ENCODE measurements at places on chromosomes 5 and 9.

DNA sequence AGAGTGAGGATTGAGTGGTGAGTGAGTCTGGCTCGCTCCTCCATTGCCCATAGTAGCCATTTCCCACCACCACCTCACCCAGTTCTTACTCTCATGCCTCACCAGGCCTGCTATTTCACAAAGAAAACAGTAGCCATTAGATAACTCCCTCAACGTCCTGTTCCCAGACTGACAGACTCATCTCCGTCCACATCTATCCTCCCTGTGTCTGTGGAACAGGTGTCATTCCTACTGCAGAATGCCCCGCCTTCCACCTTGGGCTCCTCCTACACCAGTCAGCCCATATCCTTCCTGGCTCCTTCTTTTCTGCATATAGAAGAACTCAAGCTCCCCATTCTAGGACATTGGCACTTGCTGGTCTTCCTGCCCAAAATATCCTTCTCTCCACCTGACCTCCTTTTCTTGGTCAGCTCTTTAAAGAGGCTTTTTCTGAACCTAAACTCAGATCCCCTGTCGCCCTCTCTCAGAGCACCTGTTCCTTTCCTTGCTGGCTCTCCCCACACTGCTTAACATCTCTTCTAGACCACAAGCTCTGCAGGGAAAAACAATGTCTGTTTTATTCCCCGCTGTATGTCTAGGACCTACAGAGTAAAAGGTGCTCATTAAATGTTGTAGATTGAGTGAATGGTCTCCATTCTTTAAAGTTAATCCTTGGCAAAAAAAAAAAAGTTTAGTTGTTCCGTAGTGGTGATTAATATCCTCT is 3.2 kb downstream of the TNFAIP8 start:
- no peak for DNase-seq

DNA sequence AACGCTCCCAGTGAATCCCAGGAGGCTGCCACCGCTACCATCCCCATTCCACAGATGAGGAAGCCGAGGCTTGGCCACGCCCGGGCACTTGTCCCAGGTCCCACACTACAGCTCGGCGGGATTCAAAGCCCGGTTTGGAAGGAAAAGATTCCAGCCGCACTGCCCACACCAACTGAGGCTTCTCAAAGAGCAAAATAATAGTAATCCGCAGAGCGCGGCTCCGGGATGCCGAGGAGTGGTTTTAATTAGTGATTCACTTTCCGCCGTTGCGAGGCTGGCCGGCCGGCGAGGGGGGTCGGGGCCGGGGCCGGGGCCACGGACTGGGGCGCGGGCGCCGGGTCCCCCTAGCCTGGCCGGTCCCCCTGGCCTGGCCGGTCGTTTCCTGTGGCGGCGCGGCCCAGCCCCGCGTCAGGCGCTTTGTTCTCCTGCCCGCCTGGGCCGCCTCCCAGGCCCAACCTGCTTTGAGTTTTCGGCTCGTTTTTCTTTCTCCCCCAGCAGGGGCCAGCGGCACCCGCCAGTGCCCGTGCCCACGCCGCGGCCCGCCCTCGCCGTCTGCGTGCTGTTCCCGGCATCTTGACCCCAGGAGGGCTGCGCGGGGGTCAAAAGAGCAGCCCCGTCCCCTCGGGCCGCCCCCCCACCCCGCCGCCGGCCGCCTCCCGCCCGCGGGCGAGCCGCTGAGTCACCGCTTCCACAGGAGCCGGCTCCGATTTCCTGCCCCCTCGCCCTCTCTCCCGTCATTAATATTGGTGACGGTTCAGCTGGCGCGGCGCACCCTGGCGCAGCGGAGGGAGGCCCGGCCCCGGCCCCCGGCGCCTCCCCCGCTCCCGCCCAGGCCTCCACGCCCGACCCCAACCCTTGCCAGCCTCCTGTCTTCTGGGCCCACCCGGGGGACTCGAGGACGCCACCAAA is 31.2 kb downstream of the FGF18 start:
- DNase-seq: peak; percentile 2

GRCh38 chr5:160643616-160644240 is 208.3 kb downstream of the ATP10B start:
- DNase-seq: no peak

GRCh38 chr9:94081864-94082463 is 2.3 kb upstream of the PTPDC1 start:
- DNase-seq: no peak

- no peak for DNase-seq
Observed at GRCh38 chr9:82334286-82334685, 345.7 kb downstream of the SPATA31D1 start.

DNA sequence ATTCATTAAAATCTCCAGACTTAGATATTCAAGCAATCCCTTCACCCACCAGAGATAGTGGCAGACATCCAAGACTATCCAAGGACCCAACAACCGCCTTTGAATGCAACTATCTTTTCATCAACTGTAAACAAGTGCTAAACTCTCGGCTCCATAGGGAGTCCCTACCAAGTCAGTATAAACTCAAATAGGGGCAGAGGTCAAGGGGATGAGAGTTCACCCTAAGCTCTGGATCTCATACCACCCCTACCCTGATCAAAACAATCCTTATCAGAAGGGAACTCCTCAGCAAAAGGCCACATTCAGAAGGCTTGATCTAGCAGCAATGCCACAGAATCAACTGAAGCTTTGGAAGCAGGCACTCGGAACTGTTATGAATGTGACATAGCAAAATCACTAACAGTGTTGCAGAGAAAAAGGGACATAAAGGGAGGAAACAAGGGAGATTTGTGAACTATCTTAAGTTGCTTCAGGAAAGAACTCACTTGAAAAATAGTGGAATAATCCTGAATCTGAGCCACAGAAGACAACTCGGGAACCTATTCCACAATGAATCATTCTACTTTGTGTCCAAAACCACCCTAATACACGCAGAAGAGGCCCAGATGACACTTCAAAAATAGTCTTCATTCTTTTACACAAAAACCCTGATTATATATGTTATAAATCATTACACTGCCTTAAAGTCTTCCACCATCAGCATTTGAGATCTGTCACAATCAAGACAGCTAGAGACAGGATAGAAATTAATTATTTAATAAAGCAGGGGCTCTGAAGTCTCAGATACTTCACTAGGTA is 49.8 kb downstream of the NR6A1 start:
- DNase-seq: no peak

GRCh38 chr9:26669701-26670670 is 222.6 kb downstream of the CAAP1 start:
- no peak for DNase-seq

GRCh38 chr9:79984429-79985067 is 412.8 kb downstream of the TLE4 start:
- no peak for DNase-seq
